ENCODE measurements at places on chromosomes 2 and 18. TPM values are rescaled to one million over a fixed set of nuclear protein-coding genes. Genes with fewer than 3 reads are reported as not detected.
A peak's percentile ranks its signal among the peaks of the same experiment; 100 is the strongest.

Gene HOXD8
- total RNA-seq = 16.8 TPM

Gene FZD7
- total RNA-seq = 90.7 TPM

Gene MOGAT1
- not detected for total RNA-seq

Gene NT5C1B
- total RNA-seq = not detected

DNA sequence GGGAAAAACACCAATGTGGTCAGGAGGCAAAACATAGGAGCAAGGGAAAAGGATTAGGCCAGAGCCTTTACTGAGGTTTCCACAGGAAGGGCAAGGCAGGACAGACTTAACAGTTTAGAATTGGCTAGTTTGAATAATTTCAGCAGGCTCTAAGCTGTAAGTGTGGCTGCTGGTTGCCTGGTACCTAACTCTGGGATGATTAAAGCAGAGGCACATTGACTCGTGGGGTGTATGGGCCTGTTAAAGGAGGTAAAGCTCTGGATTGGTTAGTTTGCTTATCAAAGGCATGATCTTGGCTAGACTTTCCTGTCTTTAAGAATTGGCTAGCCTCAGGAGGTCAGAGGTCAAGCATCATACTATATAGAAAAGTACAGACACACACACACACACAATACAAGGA lies 132.6 kb downstream of the SPAG16 start:
- DNase-seq = no peak

DNA sequence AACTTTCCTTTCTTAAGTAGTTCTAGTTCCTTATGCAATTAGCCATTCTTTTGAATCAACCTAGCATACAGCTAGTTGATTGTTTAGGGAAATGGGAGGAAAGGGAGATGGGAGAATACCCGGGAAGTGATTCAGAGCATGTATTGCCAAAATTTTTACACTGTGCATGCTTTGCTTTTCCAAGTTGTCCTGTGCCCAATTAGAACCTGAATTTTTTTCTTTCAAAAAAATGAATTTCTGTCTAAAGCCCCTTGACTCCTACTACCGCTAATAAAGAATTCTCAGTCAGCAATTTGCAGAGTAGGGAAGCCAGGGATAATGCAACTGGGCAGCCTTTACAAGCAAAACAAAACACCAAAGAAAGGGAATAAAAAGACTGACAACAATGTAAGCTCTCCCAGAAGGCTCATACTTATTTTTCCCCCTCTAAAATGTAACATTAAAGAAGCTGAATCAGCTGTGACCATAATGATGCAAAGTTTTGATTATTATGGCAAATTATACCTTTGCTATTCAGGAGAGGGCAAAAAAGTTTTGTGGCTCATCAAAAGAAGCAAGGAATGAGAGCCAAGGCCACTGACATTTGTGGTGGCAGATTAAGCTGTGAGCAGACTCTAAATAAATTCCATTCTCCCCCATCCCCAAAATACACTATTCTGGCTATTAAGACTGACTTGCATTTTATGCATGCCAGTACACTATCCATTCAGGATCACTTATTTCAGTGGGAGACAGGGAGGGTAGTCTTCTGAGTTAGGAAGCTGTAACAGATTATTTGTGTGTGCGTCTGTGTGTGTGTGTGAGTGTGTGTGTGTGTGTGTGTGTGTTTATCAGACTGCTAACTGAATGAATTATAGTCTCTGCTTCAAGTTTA lies 174.3 kb downstream of the ERBB4 start:
- DNase-seq = no peak

- DNase-seq = no peak
Measured at GRCh38 chr18:34873986-34874580, 164.0 kb downstream of the DTNA start.

DNA sequence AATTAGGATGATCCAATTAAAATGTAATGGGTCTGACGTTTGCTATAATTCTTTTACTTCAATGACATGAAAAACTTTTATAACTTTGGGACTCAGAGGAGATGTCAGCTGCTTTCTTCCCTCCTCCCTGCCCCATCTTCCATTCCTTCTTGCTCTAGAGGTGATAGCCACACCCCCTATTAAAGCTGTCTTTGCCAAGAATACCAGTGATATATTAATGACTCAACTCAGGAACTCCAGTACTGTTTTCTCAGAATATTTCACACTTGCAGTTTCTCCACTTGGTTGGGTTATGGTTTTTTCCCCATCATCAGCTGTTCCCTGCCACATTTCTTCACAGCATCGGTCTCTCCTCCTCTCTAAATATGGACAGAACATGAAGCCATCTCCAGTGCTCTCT lies 184.0 kb downstream of the KCNE4 start:
- no peak for DNase-seq

- DNase-seq = no peak
Measured at GRCh38 chr2:1254662-1255343, 158.5 kb upstream of the TPO start.

DNA sequence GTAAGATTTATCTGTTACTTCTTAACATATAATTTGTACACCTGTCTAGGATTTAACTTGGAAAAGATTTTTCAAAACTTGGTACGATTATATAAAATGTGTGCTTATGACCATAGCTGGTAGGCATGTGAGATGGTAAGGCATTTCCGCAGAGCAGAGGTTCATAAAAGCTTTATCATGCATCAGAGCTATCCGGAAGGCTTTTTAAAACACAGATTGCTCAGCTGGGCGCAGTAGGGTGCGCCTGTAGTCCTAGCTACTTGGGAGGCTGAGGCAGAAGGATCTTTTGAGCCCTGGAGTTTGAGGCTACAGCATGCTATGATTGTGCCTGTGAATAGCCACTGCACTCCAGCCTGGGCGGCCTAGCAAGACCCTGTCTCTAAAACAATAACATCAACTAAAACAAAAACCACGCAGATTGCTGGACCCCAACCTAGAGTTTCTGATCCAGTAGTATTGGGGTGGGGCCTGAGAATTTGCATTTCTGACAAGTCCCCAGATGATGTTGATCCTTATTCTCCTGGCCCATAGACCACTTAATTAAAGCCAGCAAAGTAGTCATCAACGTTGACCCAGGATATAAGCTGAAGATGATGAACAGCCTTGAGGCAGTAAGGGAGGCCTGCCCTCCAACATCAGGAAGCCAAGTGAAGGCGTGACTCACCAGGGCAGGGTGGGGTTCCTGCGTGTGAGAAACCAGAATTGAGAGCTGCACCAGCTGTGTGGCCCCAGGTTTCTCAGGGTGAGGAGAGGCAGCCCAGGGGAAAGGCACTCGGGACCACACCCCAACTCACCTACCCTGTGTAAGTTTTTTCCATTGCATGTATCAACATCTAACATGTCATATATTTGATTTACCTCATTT lies 21.6 kb upstream of the SLC20A1 start:
- DNase-seq = peak; percentile 72

DNA sequence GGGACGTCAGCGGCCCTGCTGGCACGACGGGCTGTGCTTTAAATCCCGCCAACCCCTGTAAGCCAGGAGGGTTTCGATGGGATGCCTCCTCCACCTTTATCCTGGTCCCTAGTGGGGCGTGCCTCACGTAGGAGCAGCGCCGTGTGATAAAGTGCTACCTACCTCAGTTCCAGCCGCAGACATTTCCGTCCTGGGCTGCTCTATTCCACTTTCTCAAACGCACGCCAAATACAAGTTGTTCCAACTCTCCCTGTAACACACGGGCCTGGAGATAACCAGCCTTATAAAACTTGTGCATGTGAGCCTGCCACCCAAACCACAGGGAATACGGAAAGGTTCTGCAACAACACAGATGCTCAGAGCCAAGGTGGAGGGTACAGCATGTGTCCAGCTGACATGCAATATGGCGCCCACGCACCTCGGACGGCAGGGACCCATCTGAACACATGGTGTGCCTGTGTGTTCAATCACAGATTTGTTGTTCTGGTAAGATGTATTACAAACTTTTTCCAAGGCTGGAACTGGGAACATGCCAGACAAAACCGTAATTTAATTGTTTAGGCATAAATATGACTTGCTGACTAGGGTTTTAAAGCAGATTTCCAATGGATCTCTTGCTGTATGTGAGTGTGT lies 47.7 kb downstream of the ZNF516 start:
- DNase-seq = no peak

DNA sequence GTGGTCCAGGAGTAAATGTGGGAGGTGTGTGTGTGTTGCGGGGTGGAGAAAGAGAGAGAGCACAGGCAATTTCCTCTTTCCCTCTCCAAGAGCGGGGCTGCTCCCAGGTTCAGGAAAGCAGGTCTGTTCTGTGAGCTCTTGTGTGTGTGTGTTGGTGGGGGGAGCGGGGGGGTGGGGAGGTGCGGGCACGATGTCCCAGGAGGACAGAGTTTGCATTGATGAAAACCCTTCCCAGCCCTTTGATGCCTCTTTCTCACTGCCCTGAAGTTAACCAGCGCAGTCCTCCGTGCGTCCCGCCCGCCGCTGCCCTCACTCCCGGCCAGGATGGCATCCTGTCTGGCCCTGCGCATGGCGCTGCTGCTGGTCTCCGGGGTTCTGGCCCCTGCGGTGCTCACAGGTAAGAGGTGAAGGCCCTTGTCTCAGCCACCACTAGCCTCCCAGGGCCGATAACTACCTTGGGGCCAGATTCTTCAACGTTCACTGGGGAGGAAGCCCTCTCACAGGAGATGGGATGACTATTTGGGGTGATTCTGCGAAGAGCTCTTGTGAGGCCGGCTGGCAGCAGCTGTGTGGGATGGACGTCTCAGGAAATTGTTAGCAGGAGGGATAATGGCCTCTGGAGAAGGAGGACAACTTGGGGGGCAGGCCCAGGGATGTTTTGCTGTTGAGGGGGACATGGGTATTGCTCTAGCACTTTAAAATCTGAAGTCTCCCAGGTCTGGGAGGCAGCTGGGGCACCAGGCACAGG lies at the start of gene SNORC:
SNORC (plus strand) TSS at position 247 of the 748 bp plus-strand sequence; CDS start at position 325, 78 bp downstream.
- DNase-seq = no peak

DNA sequence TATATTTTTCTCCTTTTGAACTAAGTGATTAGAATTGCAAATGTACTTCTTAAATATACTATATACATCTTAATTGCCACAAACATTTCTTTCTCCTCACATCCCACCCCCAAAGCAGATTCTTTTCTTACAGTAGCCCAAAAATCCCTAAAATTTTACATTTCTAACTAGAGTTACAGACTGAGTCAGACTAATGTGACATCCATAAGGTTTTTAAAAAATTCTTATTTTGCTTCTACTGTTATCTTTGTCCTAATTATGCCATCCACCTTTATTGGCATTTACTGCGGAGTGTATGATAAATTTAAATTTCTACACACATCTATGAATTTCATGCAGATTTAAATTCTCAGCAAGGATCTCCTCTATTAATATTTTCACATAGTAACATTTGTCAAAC lies 15.8 kb downstream of the PELI1 start:
- DNase-seq = no peak

DNA sequence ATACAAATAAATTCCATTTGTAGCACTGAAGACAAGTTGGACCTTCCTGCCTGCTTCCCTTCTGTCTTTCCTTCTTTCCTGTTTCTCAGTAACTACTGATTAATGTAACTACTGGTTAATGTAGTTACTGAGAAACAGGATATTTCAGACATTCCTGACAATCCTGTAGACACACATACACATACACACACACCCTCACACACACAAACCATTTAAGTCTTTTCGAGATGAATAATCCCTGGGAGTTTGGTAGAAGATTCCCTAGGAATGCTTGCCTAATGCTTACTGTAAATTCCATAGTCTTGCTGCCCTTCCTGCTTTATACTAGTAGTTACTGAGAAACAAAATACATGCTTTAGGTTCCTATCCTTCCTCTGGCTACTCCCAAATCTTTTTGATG lies 83.9 kb downstream of the PIK3C3 start:
- DNase-seq = peak; percentile 48

DNA sequence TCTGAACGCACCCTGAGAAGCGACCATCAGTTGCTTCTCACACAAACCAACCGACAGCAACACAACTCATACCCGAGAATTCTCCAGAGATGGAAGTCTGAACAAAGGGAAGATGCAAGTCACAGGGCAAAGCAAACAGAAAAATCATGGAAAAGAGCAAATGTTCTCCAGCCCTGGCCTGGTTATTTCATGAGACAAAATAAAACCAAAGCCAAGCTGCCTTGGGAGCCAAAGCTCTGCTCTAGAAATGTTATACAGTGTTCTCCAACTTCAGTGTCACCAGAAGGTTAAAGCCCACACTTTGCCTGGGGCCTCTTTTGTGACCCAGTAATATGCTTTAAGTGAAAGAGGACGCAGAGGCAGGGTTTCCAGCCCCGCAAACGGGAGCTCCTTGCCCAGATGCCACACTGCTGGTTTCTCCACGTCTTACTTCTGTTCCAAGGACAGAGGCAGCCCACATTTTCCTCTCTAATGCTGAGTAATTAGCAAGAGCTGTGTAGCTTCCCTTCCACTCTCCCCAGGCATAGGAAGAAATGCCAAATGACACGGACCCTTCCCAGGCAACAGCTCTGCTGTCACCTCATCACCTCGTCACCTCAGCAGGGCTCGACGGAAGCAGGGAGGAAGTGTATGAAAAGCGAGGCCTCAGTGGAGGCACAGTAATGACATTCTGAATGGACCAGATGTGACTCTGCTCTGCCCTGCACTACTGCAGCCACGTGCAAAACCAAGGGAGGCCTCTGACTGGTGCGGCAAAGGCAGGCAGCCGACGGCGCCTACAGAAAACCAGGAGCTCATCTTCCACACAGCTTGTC lies 64.7 kb downstream of the FBXO15 start:
- no peak for DNase-seq

DNA sequence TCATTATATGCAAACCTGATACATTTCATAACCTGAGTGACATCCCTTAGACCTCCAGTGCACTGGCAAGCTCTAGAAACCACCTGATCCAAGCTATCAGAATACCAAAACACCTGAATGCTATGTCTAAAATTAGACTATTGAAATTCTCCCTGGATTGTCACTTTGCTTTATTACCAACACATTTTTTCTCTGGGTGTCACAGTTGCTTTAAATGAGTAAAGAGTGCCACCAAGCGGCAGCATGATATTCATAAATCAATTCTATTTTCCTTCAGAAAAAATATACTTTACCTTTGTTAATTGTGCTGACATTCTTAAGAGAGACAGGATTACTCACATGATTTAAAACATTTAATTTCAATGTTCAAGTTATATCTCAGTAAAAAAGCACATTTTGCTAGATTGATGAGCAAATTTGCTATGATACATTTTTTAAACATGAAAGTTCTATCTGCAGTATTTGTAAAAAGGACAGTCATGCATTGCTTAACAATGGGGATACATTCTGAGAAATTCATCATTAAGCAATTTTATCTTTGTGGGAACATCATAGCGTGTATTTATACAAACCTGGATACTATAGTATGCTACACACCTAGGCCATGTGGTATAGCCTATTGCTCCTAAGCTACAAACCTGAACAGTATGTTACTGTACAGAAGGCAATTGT lies 338.4 kb upstream of the SLC39A10 start:
- no peak for DNase-seq

DNA sequence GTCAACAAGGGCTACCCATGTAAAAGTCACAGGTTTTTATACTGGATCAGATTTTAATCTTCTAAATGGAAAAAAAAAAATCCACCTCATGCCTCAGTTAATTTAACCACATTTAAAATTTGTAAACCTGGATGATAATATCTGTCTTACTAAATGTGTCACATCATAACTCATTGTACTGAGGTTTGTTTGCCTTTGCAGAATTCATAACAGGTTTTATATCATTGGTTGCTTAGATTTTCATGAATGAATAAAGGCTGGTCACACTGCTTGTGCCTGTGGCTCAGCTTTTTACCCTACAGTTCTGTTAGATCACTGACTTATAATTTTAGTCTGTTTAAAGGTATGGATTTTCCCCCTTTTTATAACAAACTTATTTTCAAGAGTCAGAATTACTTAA lies 48.9 kb downstream of the PSMD14 start:
- no peak for DNase-seq

GRCh38 chr18:56702946-56703345 lies 51.8 kb downstream of the WDR7 start:
- no peak for DNase-seq

- DNase-seq = no peak
Measured at GRCh38 chr2:236840215-236840614, 245.5 kb upstream of the COPS8 start.
